PC-9 (cell line): ENCODE measurements at places on chromosomes 5 and 9. TPM values are rescaled to one million over a fixed set of nuclear protein-coding genes. Genes with fewer than 3 reads are reported as not detected.

Gene INSL4
- total RNA-seq, result not detected in 2 replicates

Gene ENHO
- not detected in 2 replicates for total RNA-seq

Gene NIPAL4
- total RNA-seq, result 0.24 TPM in 1 of 2 replicates, not detected in the other

Gene GHR
- not detected in 2 replicates for total RNA-seq

Gene PFN3
- total RNA-seq, result not detected in 2 replicates

Gene SPINK4
- not detected in 2 replicates for total RNA-seq

Gene LCN9
- total RNA-seq, result not detected in 2 replicates

Gene SLC6A19
- not detected in 2 replicates for total RNA-seq

Gene OCLN
- total RNA-seq, result 66.5 and 77.4 TPM in 2 replicates

Gene INSL6
- not detected in 2 replicates for total RNA-seq

Gene SPAG8
- total RNA-seq, result 0.48 and 1.0 TPM in 2 replicates

Gene SLC25A2
- total RNA-seq, result 0.33 and 0.55 TPM in 2 replicates

DNA sequence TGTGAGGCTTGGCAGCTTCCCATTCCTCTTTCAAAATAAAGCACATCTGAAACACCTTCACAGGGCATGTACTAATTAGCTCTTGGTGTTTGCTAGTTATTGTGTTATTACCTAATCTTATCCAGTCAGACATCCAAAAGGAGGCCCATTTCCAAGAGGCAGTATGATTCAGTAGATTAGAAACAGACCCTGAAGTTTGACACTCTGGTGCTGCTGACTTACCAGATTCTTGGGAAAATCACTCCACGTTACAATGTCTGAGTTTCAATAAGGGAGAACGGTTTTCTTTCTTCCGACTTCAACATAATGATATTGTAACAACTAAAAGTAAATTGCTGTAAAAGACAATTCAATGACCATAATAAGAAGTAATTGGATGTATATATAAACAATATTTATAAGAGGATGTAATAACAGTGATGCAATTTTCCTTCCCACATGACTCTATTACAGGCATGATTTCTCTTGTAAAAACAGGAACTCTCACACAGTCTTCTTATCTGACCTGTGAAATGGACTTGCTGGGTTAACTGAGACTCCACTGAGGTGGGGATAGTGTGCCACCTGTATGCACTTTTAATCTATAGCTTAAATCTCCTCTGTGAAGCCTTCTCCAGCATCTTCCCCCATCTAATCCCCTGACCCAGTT lies 181.3 kb upstream of the ELL2 start:
- no peak for DNase-seq

- peak; percentile 51 for DNase-seq
Observed at GRCh38 chr5:107381189-107381856, 289.4 kb downstream of the EFNA5 start.

GRCh38 chr5:153537207-153537606 lies 46.7 kb downstream of the GRIA1 start:
- no peak for DNase-seq

DNA sequence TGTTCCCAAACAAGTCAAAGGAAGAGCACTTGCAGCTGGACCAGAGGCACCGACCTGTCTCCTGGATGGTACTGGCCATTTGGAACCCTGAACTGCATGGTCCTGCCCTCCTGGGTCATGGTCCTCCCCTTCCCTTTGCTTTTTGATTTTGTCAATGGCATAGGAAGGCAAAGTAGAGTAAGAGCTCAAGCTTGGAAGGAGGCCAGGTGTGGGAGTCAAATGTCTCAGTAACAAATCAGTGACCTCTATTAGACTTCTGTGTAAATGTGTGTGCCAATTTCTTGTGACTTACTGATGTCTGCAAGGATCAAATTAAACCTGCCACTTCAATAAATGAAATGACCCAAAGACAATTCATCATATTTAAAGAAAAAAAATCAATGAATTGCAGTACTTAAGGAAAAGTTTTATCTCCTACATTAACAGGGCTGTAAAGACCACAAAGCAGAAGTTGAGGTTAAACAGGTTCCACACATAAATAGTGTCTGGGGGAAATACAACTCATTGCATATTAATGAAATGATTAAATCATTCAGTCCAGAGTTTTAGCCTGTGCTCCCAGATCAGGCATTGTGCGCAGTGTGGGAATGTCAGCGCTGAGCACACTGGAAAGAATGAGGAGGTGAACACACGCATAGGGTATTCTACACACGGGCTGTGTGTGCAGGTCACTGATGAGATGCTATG lies 32.7 kb downstream of the OSMR start:
- DNase-seq, result no peak

DNA sequence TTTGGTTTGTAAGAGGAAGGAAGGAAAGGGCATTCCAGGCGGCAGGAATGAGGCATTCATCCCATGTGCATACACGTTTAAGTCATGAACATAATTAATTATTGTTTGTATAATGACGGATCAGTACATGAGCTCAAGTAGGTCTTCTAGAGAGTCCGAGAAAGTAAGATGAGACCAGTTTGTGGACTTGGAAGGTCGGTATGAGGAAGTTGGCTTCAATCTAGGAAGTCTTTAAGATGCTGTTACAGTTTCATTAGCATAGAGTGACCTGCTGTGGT lies 2.1 kb downstream of the GTF3C4 start:
- no peak for DNase-seq

DNA sequence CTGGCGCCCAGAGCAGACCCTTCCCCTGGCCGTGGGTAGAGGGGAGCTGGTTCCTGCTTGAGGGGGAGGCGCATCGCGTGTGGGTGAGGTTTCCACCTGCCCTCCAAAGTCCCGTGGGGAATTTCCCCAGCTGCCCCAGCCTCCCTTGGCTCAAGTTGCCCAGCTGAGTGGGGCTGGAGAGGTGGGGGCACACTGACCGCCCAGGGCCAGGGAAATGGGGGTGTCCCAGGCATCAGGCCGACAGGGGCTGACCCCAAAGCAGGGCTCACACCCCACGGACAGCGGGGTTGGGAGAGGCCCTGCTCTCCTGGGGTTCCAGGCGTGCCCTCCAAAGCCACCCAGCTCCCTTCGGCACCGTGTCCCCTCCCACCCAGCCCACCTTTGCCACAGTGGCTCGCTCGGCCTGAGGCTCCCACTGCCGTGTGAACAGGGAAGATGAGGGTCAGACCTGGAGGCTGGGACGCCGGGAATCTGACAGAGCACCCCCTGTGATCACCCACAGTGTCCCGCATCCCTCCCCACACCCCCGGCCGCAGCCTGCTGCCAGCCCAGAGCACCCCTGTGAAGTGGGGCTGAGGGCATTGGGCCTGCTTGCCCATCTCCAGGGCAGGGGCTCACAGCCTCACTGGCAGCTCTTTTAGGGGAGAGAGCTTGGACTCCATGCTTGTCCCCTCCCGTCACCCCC lies 933 bp upstream of the EGFL7 start:
- no peak for DNase-seq

- no peak for DNase-seq
Observed at GRCh38 chr9:91017245-91017644, 215.6 kb downstream of the SYK start.

DNA sequence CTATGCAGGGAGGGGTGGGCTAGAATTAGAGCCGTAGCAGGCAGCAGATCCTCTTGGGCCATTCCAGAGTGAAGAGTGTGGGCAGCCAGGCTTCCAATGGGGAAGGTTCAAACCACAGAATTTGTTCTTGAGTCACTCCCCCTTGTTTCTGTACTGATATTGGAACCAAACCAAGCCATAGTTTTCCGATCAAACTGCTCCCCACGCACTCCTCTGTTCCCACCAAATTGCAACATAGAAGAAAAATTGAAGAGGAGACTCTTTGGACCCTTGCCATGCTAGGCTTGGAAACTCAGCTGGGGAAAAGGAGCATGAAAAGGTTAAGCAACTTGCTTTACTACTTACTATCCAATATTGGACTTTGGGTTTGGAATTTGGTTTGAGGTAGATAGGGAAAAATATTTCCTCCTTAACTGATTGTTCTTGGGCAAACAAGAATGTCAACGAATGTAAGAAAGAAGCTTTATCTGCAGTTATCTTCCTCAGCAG lies 165.8 kb upstream of the NR3C1 start:
- no peak for DNase-seq

- no peak for DNase-seq
Observed at GRCh38 chr5:181142054-181142453, 5.3 kb upstream of the OR2V2 start.

DNA sequence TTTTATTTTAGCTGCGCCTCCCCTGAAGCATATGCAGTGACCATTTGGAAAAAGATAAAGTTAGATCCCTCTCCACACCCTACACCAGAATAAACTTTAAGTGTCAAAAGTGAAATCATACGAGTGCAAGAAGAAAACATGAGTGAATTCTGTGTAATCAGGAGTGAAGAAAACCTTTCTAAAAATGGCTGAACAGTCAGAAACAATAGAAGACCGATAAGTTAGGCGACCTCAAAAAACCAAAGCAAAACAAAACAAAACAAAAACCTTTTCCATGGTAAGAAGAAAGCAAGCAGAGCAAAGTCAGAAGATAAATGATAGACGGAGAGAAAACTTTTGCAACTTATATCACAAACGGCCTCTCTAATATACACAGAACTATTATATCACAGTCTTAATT lies 16.6 kb upstream of the TSC1 start:
- DNase-seq, result no peak

GRCh38 chr9:33273972-33274328 lies 9.1 kb downstream of the CHMP5 start:
- DNase-seq, result no peak

DNA sequence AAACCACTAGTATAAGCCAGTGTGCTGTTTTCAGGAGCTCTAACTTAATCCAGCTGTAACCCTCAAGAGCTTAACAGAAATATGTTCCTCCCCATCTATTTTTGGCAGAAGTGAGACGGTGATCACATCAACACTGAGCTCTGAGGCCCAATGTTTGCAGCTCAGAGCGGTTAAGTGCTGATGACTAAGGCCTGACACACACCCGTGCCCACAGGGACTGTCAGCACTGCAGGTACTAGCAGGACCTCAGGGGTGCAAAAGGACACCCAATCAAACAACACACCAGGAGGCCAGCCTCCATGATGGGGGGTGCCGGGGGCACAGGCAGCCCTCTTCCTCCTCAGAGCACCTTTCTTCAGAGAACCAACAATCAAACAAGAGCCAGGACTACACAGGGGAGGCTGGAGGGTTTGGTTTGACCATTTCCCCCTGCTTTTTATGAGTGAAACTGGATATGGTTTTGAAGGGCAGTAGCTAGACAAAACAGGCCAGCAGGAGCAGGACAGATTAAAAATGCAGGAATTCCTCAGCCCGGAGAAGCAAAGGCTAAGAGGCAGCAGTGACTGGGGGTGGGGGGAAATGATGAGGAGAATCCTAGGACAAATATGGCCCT lies 61.3 kb downstream of the RAPGEF1 start:
- peak; percentile 79 for DNase-seq

DNA sequence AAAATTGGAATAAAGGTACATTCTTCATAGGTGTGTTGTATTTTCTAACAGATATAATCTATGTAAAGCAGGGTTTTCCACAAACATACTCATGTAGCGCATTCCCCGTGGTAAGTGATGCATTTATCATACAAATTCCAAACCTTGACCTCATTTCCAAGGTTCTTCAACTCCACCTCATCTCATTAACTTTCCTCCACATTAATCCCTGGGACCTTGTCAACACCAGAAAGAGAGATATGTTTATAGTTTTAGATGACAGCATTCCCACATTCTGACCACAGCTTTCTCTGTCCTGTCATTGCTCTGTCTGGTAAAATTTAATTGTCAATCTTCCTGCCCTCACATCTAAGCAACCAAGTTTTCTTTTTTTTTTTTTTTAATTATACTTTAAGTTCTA lies 415.1 kb downstream of the TMEM161B start:
- DNase-seq, result no peak

- peak; percentile 45 for DNase-seq
Observed at GRCh38 chr5:172133359-172134029, 54.5 kb downstream of the STK10 start.

DNA sequence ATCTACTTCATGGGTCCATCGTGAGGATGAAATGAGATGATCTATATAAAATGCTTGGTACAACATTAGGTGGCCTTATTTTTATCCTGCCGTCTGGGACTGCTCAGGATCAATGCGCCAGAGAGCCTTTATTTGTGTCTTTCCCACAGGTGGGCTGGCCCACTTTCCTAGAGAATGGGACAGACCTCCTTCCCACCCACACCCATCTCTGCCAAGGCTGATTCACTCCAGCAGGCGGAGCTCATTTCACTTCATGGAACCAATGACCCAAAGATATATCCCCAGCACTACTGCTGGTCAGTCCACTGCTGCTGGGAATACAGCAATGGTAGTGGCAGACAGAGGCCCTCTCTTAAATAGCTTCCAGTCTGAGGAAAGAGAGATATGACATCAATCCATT lies 35.7 kb downstream of the TGFBI start:
- no peak for DNase-seq

DNA sequence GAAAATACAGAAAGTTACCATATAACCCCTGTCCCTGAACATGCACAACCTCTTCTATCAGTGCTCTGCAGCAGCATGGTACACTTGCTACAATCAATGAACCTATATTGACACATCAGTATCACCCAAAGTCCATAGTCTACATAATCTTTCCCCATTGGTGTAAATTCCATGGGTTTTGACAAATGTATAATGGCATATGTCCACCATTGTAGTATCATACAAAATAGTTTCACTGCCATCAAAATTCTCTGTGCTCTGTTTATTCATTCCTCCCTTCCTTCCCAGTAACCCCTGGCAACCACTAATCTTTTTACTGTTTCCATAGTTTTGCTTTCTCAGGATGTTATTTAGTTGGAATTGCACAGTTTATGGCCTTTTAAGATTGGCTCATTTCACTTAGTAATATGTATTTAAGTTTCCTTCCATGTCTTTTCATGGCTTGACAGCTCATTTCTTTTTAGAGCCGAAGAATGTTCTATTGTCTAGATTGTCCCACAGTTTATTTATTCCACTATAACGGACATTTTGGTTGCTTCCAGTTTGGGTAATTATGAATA lies 1707.0 kb downstream of the EFNA5 start:
- DNase-seq, result no peak

- DNase-seq, result no peak
Observed at GRCh38 chr5:127085796-127086195, 12.5 kb upstream of the C5orf63 start.

- no peak for DNase-seq
Observed at GRCh38 chr5:145090115-145090514, 745.0 kb downstream of the PRELID2 start.

DNA sequence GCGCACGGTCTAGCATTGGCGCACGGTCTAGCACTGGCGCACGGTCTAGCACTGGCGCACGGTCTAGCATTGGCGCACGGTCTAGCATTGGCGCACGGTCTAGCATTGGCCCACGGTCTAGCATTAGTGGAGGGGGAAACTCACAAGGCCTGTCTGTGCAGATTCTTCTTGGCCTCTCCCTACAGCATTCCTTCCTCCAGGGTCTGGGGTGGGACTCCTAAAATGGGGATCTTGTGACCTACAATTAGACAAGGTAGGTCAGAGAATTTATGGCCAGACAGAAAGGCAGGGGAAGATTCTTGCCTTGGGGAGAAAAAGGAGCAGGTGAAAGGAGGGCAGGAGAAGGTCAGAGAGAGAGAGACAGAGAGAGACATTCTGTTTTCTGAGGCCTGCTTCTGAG lies 5.4 kb upstream of the GBGT1 start:
- DNase-seq, result no peak

GRCh38 chr5:14464671-14465070 lies 116.9 kb upstream of the OTULINL start:
- no peak for DNase-seq
